ENCODE measurements at places on chromosomes 12 and 14.

DNA sequence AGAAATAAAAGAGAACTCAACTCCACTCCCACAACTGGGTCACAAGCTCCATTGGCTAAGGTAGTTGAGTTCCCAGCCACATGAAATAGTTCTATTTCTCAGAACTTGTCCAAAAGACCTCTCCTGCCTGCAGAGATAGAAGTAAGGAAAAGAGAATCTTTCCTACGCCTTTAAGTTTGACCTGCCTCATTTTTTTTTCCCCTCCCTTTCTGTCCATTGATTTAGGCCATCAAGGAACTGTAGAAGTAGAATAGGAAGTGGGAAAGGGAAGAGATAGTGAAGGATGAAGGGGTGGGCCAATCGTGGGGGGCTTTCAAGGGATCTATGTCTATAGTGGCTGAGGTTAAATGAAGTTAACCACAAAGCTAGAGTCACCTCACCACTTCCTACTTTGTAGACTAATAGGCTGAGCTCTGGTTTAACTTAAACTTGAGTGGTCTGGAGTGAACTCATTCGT lies 13.9 kb upstream of the NUDT4 start:
- no peak for DNase-seq

GRCh38 chr12:93788853-93789252 lies 111.7 kb downstream of the CRADD start:
- DNase-seq: no peak

- DNase-seq: no peak
Measured at GRCh38 chr14:65336191-65336591, 76.3 kb upstream of the FUT8 start.

GRCh38 chr12:14681190-14681589 lies 15.2 kb downstream of the GUCY2C start:
- DNase-seq: no peak

GRCh38 chr14:102616799-102617198 lies 24.4 kb downstream of the RCOR1 start:
- DNase-seq: no peak

GRCh38 chr14:103333754-103334643 lies at the start of gene EIF5:
Gene EIF5 (plus strand): TSS chr14:103334237. CDS start chr14:103335861, 1,624 bp downstream.
- peak; percentile 100 for DNase-seq

DNA sequence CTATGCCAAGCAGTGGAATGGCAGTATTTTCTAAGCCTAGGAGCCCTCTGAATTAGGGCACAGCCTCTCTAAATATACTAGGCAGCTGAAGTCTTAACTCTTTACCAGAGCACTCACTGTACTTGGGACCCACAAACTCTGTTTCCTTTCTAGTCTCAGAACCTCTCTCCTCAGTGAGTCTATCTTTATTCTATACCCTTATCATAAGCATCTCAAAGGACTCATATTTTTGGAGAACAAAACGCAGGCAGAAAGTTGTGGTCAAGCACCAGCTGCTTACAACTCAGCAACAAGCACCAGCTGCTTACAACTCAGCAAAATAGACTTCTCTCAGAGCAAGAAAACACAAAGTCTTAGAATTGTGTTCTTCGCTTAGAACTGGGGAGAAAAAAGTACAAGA lies 993 bp downstream of the CCDC196 start:
- no peak for DNase-seq

DNA sequence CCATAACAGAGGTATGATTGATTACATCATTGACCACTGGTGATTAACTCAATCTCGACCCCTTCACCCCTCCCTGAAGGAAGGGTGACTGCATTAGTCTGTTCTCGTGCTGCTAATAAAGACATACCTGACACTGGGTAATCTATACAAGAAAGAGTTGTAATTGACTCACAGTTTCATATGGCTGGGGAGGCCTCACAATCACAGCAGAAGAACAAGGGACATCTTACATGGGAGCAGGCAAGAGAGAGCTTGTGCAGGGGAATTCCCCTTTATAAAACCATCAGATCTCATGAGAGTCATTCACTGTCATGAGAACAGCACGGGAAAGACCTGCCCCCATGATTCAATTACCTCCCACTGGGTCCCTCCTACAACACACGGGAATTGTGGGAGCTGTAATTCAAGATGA lies 55.9 kb upstream of the TMCC3 start:
- DNase-seq: no peak

- no peak for DNase-seq
Measured at GRCh38 chr12:69639400-69640016, 28.8 kb upstream of the LRRC10 start.

DNA sequence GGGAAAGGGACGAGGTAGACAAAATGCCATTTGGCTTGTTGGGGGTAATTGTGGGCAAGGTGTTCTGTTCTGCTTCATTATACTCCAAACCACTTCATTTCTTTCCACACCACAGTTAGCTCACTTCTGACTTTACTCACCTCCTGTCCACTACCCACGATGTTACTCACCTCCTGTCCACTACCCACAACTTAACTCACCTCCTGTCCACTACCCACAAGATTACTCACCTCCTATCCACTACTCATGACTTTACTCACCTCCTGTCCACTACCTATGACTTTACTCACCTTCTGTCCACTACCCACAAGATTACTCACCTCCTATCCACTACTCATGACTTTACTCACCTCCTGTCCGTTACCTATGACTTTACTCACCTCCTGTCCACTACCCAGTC lies 10.1 kb upstream of the TWF1 start:
- DNase-seq: no peak

DNA sequence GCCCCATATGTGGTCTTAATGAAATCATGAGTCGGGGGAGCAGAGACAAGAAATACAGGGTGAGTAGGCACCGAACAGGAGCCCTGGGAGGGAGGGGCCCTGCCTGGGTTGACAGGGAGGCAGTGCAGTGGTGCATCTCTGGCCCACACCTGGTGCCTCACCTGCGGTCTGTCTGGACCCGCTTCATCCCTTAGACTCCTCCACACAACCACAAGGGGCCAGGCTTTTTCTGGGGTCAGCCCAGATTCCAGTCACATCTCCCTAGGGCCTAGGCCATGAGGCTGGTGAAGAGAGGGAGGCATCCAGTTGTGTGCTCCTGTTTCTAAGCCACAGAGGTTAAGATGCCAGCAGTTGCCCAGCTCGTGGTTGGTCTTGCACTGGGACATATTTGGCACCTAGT lies 343.3 kb upstream of the FKBP4 start:
- DNase-seq: no peak

- no peak for DNase-seq
Measured at GRCh38 chr12:18552829-18553228, 185.0 kb downstream of the PLCZ1 start.

DNA sequence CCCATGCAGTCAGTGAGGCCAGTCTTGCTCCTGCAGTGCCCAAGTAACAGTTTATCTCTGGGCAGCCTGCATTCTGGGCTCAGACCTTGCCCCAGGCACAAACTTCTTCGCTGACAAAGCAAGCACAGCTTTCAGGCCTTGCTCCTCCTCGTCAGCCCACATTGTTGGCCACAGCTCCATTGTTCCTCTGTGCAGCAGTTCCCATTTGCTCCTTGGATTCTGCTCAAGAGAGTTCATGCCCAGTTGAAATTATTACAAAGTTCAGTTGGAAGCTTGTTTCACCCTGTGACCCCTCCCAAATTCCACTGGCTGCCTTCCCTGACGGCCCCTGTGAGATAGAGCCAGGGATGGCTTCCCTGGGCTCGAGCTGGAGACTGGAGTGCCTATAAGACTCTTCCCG lies 163.4 kb upstream of the DDHD1 start:
- no peak for DNase-seq

DNA sequence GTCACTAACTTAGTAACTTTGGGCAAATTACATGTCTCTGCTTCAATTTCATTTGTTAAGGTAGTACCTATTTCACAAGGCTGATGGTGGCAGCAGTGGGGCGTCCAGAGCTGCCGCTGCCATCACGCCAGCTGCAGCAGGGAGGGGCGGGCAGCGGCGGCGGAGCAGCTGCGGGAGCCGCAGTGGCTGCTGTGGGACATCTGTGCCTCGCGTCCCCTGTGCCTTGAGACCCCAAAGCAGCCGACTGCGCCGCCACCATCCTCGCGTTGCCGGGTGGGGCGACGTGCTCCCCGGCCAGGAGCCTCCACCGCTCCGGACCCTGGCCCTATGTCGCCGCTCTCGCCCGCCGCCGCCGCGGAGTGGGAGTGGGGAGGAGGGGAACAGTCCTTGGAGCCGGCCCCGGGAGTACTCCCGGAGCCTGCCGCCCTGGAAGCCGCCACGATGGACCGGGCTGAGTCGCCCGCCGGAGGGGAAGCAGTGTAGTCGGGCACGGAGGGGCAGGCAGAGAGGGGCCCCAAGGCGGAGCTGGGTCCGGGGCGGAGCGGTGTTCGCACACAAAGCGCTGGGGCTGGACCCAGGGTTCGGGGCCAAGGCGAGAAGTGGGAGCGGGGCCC lies 51.4 kb downstream of the A2M start:
- DNase-seq: peak; percentile 63

GRCh38 chr14:98573082-98573481 lies 698.9 kb downstream of the BCL11B start:
- DNase-seq: no peak

DNA sequence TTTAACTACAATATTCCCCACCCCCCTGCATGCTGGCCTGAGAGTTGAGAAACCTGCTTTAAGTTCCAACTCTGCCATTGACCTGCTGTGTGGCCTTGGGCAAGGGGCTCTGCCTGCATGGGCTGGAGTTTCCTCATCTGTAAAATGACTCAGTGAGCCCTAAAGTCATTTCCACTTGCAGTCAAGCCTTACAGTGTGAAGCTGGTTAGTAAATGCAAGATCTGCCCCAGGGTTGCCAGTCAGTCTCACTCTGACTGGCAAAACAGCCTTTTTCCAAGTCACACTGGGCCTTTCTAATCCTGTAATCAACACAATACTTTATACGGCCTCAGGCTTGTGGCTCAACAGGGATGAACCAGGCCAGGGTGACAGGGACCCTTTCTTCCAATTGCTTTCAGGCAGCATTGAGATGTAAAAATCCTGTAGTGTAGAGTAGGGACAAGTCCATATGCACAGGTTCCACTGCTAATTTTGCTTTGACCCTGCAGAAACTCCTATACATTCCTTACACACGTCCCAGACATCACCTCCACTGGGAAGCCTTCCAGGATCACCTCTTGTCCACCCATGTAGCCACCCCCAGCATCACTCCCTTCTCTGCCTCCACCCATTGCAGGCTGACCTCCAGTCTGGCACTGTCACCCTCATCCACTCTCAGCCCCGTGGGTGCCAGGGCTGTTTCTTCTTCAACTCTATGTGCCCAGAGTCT lies 42.6 kb upstream of the PRIMA1 start:
- DNase-seq: no peak

GRCh38 chr12:96249196-96250118 lies 55.3 kb downstream of the ELK3 start:
- no peak for DNase-seq
